ENCODE measurements at places on chromosomes 7 and 10.

- DNase-seq = no peak
Measured at GRCh38 chr10:125738206-125738605, 18.7 kb downstream of the EDRF1 start.

GRCh38 chr10:9792181-9792580 is 1225.5 kb upstream of the CELF2 start:
- no peak for DNase-seq

GRCh38 chr10:72226418-72227027 is 10.4 kb upstream of the ASCC1 start:
- DNase-seq = no peak

DNA sequence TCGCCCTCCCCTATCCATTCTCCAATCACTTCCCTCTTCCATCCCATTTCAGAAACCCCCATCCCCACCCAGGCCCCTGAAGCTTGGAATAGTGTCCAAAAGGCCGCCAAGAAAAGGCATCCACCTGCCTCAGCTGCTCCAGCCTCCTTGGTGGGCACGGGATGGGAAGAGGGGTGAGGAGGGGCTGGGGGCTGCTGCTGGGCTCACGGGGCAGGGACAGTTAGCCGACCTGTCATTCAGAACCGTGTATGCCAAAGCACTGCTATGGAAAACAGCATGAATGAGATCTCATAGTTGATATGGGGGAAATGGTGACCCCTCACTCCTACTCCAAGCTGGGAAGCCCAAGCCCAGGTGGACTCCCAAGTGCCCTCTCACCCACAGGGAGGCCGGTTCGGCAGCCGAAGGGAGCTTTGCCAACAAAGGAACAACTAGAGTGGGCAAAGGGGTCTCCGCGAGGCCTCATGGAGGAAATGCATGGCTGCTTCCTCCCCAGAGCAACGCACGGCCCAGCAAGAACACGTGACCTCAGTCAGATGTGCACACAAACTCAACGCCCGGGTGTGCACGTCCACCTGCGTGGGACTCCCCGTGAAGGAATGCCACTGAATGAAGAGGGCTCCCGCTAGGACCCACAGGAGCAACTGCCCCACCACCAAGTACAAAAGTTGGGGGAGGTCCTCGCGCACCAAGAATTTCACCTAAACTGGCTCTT is 52.5 kb downstream of the EBF3 start:
- DNase-seq = no peak

GRCh38 chr10:1293636-1294435 is 237.7 kb downstream of the WDR37 start:
- no peak for DNase-seq

- no peak for DNase-seq
Measured at GRCh38 chr7:45609180-45609579, 35.0 kb downstream of the ADCY1 start.

- no peak for DNase-seq
Measured at GRCh38 chr7:11570922-11571550, 261.0 kb downstream of the THSD7A start.

DNA sequence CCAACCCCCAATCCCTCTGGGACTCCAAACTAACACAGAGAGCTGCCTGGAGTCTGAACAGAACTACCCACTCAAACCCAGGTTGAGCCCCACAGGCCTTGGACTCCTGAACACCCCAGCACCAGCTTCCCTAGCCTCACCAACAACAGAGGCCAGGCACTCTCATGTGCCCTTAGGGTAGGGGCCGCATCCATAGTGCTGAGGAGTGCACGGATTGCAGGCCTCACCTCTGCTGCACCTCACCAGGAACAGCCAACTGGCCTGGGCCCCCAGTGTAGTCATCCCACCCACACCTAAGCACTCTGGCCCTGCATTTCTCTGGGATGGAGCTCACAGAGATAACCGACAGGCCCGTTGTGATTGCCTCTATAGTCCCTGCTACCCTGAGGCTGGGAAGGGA is 194.2 kb downstream of the HPSE2 start:
- no peak for DNase-seq

DNA sequence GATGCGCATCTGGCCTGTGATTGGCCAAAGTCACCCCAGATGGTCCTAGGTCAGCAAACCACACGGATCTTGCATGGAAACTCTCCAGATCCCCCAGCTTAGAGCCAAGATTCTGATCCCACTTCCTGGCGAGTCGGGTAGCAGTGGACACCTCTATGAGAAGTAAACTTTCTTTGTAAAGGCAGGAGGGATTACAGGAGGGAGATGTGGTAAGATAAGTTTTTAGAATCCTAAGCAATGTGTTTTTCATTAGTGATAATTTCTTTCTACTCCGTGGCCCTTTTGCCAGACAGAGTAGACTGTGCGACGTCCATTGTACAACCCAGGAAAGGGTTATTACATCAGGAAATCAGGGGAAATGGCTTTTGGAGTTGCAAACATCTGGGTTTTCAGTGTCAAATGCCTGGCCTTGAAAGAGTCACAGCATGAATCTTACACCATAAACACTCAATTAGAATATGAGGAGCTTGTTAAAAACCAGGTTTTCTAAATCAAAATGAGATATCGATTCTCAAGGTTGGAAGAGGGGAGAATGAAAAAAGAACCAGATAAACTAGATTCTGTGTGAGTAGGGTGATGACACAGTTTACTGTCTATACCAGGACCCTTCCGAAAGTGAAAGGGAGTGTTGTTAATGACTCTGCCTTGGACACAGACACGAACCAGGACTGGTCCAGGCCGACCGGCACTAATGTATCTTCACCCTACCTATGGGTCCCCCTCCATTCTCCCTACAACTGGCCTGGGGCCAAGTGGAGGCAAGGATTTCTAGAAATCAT is 61.9 kb upstream of the WAC start:
- DNase-seq = no peak

DNA sequence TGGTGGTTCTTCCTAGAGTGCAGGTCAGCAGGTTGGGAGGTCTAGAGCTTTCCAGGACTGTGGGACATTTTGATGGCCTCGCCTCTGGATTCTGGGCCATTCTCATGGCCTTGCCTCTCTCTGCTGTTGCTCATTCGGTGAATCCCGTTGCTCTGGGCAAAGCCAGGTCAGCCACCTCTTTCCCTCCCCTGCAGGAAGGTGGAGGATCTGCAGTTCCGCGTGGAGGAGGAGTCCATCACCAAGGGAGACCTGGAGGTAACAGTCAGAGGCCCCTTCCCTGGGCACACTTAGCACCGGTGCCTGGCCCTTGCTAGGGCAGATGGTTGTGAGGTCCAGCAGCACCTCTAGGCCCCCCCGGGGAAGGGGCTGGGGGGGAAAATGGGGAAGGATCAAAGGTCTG is 74.9 kb downstream of the CLIP2 start:
- DNase-seq = no peak

DNA sequence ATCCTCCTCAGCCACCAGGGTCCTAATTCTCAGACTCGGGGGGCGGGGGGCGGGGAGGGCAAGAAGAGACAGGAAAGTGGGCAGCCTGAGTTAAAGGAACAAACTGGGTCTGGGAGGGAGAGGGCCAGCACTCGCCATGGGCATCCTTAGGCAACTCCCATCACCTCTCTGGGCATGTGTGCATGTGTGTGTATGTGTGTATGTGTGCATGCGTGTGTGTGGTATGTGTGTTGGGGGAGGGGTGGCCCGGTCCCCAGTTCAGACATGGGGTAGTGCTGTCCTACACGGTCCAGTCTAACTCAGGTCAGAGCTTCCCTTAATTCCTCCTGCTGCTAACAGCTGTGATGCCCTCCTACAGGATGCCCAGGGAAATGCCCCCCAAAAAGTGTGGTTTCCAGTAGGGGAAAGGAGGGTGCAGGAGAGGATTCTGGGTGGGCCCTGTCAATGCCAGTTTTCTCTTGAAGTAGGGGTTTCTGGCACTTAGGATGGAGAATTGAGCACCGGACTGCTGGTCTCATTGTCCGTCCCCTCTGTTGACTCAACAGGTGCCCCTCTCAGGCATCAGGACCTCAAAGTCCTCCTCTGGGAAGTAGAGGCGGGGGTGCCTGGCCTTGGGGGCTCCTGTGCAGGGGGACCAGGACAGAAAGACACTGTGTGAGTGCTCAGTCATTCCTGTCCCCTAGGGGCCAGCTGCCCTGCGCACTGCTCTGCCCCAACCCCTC is 15.1 kb upstream of the ZMIZ1 start:
- no peak for DNase-seq

GRCh38 chr7:41835976-41836530 is 133.2 kb upstream of the INHBA start:
- no peak for DNase-seq

DNA sequence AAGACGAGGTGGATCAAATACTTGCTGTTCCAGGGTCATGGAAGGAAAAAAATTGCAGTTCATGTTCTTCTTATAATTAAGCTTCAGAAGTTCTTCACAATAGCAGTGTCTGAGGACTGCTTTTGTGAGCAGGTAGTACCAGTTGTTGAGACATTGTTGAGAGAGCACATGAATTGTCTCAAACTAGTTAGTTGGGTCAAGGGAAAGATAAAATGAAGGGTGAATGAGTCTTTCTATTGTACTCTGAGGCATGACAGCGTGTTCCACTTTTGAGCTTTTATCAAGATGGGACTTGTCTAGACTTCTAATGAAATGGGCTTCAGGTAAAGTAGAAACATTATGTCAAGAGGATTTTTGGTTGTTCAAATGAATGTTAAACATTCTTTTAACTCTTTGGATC is 26.0 kb downstream of the KAT6B start:
- no peak for DNase-seq

GRCh38 chr10:36236931-36237330 is 594.8 kb upstream of the FZD8 start:
- no peak for DNase-seq

- DNase-seq = no peak
Measured at GRCh38 chr10:110059925-110060324, 52.1 kb downstream of the ADD3 start.

GRCh38 chr7:143987513-143987912 is 12.6 kb upstream of the OR6B1 start:
- DNase-seq = no peak

- DNase-seq = no peak
Measured at GRCh38 chr7:157012113-157012547, 1.7 kb upstream of the MNX1 start.

DNA sequence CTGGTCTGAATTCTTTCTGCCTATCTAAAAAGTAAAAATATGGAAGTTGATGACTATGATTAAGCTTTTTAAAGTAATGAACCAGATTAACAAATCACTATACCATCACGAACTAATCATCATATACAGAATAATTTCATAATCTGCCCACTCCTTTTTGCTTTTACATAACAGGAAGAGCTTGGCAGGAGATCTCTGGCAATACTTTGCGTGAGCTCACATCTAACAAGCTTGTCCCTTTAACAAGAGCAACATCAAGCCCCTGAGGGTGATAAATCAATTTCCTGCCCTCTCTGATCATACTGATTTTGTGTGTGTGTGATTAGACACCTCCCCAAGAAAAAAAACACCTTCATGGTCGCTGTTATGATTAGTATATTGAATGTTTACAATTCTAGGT is 143.5 kb upstream of the ASAH2 start:
- DNase-seq = no peak

- no peak for DNase-seq
Measured at GRCh38 chr10:5461914-5462840, 37.2 kb downstream of the CALML5 start.

- no peak for DNase-seq
Measured at GRCh38 chr7:43509906-43510305, 73.0 kb upstream of the STK17A start.

GRCh38 chr7:17984288-17984687 is 43.4 kb downstream of the PRPS1L1 start:
- DNase-seq = no peak

- DNase-seq = no peak
Measured at GRCh38 chr7:151807846-151808245, 69.1 kb downstream of the PRKAG2 start.

DNA sequence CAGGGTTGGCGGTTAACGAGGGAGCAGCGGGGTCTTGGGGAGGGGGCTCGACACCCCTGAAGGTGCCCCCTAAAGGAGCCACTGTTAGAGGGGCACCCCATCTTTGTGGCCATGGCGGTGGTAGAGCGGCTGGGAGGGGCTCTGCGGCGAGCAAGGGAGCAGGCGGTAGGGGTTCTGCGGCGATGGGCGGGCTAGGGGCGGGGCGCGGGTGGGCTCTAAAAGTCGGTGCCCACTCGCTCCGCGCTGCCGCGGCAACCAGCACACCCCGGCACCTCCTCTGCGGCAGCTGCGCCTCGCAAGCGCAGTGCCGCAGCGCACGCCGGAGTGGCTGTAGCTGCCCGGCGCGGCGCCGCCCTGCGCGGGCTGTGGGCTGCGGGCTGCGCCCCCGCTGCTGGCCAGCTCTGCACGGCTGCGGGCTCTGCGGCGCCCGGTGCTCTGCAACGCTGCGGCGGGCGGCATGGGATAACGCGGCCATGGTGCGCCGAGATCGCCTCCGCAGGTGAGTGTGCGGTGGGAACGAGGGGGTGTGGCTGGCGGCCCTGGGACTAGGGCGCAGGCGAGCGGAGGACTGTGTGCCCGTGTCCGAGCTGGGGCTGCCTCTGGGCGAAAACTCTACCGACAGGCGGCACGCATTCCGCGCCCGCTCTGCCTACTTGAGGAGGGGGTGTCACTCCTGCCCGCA is at the start of gene MEST:
TSS of gene MEST (plus strand) at position 245 of the 682 bp plus-strand sequence. CDS start at position 474, 229 bp downstream.
- no peak for DNase-seq

DNA sequence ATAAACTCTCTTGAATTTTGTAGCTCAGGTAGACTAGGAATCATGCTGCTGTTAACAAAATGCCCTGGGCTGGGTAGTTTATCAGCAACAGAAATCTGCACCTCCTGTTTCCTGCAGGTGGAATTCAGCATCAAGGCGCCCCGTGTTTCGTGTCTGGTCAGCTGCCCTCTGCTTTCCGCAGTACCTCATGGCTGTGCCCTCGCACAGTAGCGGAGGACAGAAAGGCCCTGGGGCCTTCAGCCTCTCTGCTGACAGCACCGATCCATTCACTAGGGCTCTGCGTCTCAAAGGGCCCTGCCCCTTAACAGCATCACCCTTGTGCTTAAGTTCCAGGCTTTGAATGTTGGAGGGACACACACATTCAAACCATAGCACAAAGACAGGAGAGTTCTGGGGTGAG is 90.0 kb downstream of the DYNC2I1 start:
- DNase-seq = no peak

- no peak for DNase-seq
Measured at GRCh38 chr7:29449569-29450260, 113.9 kb upstream of the PRR15 start.

GRCh38 chr10:72310241-72310633 is 36.5 kb downstream of the DDIT4 start:
- DNase-seq = no peak

- no peak for DNase-seq
Measured at GRCh38 chr7:25485026-25485425, 256.7 kb upstream of the NPVF start.
